DMS79 treated with DMSO at 0.1 percent for 48 hours (cell line): ENCODE measurements at places on chromosomes 4 and X.

- no peak for DNase-seq
These were observed 32.5 kb downstream of the SULT1B1 start for GRCh38 chr4:69727926-69728325.

- DNase-seq, result no peak
These were observed 245.8 kb upstream of the GK2 start for GRCh38 chr4:79653871-79654270.

- no peak for DNase-seq
These were observed 354.3 kb downstream of the GPAT3 start for GRCh38 chr4:83890231-83890630.

GRCh38 chr4:34258176-34258575, 1986.1 kb downstream of the ARAP2 start:
- DNase-seq, result no peak

- DNase-seq, result peak; percentile 2
These were observed 48.3 kb upstream of the NAP1L2 start for GRCh38 chrX:73262991-73263390.

GRCh38 chr4:26330946-26331345, 10.1 kb downstream of the RBPJ start:
- peak; percentile 77 for DNase-seq

DNA sequence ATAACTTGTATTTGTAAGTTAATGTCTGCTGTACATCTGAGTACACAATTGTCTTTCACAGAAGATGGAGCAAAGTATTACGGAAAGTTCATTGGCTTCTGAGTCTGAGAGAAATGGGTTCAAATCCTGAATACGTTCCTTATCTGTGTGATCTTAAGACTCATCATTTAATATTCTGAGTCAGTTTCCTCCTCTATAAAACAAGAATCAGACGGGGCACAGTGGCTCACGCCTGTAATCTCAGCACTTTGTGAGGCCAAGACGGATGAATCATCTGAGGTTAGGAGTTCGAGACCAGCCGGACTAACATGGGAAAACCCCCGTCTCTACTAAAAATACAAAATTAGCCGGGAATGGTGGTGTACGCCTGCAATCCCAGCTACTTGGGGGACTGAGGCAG, 57.8 kb downstream of the APBB2 start:
- no peak for DNase-seq
